ENCODE measurements at places on chromosomes 5 and 9.

- DNase-seq, result no peak
These were observed 1100.1 kb upstream of the CDH10 start for GRCh38 chr5:25744908-25745307.

- peak; percentile 73 for DNase-seq
These were observed 106.8 kb downstream of the PDE6A start for GRCh38 chr5:149837680-149838269.

- DNase-seq, result no peak
These were observed 34.0 kb downstream of the PTPN3 start for GRCh38 chr9:109463924-109464625.

DNA sequence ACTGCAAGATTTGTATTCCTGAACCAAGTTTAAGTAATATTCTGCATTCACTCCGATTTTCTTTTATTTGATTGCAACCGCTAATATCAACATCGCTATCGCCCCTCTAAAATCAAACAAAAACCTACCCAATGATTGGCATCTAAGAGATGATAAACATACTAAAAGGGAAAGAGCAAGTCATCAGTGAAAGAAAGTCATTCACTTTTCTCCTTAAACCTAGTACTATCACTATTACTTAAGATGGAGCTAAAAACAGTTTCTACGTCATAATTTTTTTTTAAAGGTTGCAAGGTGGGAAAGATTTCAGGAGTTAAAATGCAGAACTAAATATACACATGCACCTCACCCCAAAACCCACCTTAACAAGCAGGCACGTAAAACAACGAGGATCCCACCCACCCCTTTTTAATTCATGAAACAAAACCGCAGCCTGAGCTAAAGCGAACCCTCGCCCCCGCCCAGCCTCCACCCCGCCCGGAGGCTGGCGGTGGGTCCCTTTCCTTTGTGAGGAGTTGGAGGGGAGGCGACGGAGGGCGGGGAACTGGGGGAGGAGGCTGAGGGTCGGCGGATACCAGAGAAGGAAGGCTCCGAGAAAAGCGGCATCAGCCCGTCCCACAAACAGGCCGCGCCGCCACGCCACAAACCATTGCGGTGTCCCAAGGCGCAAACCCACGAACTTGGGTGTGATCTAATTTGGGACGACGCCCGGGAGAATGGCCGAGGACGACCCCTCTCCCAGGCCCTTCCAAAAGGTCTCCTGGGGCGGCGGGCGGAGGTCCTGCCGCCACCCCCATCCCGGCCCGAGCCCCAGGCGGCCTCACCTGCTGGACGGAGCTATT lies 861 bp downstream of the UBQLN1 start:
- DNase-seq, result peak; percentile 22

- DNase-seq, result no peak
These were observed 80.3 kb downstream of the ANKRD33B start for GRCh38 chr5:10644192-10644591.

DNA sequence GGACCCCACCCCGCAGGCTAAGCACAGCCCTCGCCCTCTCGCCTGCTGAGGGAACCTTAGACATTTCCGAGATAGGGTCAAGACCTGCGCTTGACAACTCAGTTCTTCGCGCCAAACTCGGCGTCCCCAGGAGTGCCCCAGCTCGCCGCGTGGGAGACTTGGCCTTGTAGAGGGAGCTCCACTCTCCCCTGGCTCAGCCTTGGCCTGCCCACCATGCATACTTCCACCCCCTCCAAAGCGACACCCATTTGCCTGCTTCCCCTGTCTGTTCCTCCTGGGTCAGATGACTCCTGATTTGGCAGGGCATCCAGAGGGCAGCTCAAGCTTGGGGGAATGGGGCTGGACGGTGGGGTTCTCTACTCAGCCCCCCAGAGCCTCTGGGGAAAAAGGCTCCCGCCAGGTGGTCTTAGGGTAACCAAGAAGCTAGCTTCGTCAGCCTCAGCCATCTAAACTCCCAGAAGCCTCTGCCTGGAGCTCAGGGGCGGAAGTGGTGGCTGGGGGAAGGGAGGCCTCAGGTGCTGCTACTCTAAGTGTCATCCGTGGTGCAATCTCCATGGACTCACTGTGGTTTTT lies 560 bp downstream of the DOCK2 start:
- DNase-seq, result no peak

- peak; percentile 54 for DNase-seq
These were observed 97.6 kb upstream of the SPRY4 start for GRCh38 chr5:142422429-142422828.

DNA sequence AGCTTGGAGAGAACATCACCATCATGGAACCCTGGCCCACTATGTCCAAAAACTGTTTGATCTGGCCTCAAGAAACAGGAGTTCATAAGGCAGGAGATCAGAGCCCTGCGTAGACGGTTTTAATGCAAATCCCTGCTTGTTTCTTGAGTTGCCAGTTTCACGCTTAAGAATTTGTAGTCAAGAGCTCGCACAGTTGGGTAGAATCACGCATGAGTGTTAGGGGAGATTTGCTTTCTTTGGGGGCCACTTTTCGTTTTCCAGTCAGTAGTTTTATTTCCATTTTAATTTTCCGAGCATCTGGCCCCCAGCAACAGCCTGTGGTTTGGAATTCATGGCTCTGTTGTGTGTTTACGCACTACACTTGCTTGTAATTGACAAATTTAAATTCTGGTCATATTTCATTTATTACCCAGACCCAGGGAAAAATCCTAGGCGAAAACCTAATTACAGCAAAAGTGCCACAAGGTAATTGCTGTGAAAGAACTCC lies 6.6 kb upstream of the C5orf58 start:
- no peak for DNase-seq

- no peak for DNase-seq
These were observed 3.1 kb upstream of the ZSWIM6 start for GRCh38 chr5:61328791-61329549.

- no peak for DNase-seq
These were observed 3.6 kb upstream of the CPEB4 start for GRCh38 chr5:173884402-173885053.

DNA sequence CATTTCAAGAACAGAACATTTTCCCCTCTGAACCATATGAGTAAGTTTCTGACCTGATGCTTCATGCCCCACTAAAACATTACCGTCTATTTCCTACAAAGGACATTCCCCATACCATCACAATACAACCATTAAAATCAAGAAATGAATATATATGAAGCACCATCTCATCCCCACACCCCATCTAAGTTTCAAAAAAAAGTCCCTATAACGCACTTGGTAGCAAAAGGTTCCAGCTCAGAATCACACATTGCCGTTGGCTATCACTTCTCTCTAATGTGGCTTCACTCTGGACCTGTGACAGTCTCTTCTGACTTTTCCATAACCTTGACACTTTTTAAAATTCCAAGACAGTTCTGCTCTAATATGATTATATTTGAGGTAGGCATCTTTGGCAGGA lies 5.9 kb downstream of the EMB start:
- DNase-seq, result no peak

DNA sequence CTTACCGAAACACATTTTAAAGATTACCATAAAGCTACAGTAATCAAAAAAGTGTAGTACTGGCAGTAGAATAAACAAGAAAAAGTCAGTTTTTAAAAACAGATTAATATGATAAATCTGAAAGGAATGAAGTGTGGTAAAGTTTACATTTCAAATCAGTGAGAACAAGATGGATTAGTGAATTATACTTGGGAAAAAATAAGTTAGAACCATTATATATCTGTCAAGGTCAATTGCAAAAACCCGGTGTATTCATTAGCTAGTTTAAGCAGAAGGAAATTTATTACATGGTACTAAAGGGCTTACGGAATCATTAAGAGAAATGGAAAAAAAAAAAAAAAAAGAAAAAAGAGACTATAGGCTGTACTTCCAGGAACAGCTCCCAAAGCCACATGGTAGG lies 164.3 kb downstream of the MUSK start:
- DNase-seq, result peak; percentile 26

GRCh38 chr9:37947977-37948376 lies 44.0 kb upstream of the SLC25A51 start:
- DNase-seq, result no peak

GRCh38 chr5:107724642-107725041 lies 53.9 kb upstream of the EFNA5 start:
- no peak for DNase-seq

- DNase-seq, result peak; percentile 80
These were observed 4.4 kb upstream of the GLIPR2 start for GRCh38 chr9:36132086-36132485.

GRCh38 chr5:14696057-14696456 lies 31.5 kb downstream of the OTULIN start:
- DNase-seq, result no peak

GRCh38 chr9:4086119-4087090 lies 213.5 kb downstream of the GLIS3 start:
- peak; percentile 66 for DNase-seq

- DNase-seq, result no peak
These were observed 3.7 kb downstream of the MTRR start for GRCh38 chr5:7872517-7873130.

- peak; percentile 63 for DNase-seq
These were observed 2.5 kb upstream of the YTHDC2 start for GRCh38 chr5:113510836-113511451.

DNA sequence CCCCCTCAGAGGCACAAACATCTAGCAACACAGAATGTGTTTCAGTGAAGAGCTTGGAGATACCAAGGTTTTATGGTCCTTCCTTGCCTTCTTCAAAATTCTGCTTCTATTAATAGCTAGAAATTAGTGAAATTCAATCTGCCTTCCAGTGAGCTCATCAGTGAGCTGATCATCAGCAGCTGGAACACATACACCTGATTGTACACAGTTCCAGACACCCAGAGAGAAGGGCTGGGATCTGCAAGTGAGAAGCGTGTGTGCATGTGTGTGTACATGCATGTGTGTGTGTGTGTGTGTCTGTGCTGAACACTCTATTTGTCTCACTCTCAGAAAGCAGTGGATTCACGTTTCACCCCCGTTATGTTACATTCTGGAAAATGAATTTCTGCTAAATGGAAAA lies 28.5 kb downstream of the CFAP90 start:
- DNase-seq, result no peak

DNA sequence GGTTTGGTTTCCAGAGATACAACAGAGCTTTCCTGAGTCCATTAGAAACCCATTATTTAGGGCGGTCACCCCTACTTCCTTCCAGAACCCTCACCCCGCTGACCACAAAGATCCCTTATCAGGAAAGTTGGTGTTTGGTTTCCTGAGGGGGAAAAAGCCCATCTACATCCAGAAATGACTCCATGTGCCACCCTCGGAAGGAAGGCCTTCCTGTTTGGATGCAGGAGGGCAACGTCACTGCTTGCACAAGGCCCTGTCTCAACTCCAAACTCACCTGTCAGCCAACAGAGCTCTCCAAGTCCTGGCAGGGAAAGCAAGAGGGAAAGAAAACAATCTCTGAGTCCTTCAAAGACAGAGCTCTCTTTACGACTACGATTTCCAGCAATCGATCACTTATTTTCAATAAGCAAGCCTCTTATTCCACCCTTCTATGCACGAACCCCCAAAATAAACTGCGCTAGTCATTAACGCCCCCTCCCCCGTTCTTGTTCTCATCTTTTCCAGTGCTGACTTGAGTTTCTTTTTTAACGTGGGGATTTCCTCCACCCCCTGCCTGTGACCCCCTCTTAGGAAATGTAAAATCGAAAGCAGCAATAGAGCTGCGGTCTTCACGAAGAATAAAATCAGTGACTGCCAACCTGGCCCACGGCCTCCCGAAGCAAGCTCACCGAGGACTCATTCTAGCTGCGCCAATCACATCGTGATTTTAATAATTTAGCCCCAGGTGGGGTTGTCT lies 35.7 kb upstream of the NTNG2 start:
- DNase-seq, result no peak

DNA sequence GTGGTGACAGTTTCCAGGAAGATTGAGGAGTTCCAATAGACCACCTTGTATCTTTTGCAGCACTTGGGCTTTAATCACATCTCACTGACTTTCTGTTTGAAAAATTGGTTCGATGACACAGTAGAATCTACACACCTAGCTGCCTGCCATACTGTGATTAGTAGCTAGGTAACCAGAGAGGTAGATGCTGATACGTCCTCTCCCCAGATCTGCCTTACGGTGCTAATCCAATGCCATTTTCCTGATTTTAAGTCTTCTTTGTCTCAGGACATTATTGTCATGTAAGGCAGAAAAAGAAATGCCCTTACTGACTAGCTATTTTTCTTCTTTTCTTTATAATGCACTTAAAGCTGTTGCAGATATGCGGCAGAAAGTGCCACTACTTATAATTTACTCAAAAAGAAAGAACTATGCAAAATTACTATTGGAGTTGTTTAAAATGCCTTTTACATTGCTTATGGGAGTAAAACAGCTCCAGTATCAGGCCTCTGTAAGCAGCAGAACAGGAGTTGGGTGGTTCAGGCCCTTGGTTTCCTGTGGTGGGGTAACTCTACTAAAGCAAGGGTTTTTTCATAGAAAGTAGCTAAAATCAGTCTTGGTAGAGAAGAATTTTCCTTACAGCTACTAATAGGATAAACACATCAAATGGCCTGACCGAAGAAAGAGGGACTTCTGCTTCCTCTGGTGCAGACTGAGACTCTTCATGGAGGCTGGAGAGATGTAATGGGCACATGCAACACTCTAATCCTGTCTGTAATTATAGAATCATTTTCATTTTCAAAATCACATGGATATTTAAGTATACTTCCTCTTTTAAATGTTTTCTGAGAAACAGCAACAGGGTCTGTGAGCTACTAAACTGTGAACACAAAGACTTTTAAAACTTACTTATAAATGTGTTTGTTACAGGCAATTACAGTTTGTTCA lies 177.2 kb downstream of the MAPKAP1 start:
- no peak for DNase-seq

DNA sequence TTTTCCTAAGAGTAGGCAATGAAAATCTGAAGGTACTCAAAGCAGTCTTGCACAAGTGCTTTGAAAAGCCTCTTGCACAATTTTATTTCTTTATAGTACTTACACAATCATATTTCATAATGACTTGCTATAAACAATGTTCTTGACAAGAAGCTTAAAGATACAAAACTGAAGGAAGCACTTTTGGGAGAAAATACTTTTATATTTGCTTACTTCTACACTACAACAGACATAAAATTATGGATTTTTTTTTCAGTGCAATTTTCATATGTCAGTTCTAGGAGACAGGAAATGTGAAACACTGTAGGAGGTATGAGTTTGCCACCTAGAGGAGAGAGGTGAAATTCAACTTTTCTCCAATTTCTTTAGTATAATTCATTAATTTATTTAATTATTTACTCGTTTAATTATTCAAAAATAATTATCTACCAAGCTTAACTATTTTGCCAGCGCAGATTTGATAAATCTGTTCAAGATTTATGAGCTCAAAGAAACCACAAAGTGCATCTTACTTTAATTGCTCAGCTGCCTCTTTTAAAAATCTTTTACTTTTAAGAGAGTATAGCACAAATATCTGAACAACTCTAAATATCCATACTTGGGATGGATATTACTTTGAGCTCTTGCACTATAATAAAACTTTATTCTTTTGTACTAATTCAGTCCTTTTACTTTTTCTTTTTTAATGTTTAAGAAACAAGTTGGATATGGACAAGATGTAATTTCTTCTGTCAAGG lies 29.0 kb upstream of the CDKN2B start:
- peak; percentile 50 for DNase-seq

- peak; percentile 47 for DNase-seq
These were observed 4.1 kb downstream of the HBEGF start for GRCh38 chr5:140342287-140342686.

GRCh38 chr5:172417983-172418630 lies 36.2 kb downstream of the SH3PXD2B start:
- peak; percentile 97 for DNase-seq

- DNase-seq, result no peak
These were observed 153.1 kb upstream of the RASA1 start for GRCh38 chr5:87114631-87115030.

GRCh38 chr9:122562134-122562760 lies 9.3 kb downstream of the OR1N2 start:
- DNase-seq, result no peak

GRCh38 chr5:174348311-174348981 lies 302.9 kb downstream of the NSG2 start:
- no peak for DNase-seq
